ENCODE measurements at places on chromosomes 5 and 9. TPM values are rescaled to one million over a fixed set of nuclear protein-coding genes. Genes with fewer than 3 reads are reported as not detected.

GRCh38 chr9:125545845-125546244 is 161.2 kb downstream of the MAPKAP1 start:
- no peak for DNase-seq

- DNase-seq: no peak
These were observed 14.4 kb downstream of the NINJ1 start for GRCh38 chr9:93119703-93119952.

DNA sequence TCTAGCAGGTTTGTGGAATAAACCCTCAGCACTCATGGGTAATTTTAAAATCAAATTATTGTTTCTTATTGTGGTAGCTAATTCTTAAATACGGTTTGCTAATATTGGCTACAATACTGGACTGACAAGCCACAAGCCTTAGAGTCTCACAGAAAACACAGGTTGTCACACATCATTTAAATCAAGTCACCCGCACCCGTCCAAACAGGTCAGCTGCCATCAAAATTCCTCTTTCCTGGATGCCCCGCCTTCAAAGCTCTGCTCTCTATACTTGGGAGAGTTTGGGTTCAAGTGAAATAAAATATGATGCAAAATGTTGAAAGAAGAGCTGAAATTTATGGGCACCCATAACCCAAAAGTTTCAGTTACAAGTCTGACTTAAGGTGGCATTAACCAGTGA is 12.3 kb upstream of the SUSD1 start:
- no peak for DNase-seq

GRCh38 chr5:107518190-107518589 is 152.5 kb downstream of the EFNA5 start:
- no peak for DNase-seq

GRCh38 chr5:96045888-96046287 is 84.2 kb upstream of the ELL2 start:
- no peak for DNase-seq

- DNase-seq: no peak
These were observed 550.9 kb downstream of the RAB3C start for GRCh38 chr5:59133764-59134261.

DNA sequence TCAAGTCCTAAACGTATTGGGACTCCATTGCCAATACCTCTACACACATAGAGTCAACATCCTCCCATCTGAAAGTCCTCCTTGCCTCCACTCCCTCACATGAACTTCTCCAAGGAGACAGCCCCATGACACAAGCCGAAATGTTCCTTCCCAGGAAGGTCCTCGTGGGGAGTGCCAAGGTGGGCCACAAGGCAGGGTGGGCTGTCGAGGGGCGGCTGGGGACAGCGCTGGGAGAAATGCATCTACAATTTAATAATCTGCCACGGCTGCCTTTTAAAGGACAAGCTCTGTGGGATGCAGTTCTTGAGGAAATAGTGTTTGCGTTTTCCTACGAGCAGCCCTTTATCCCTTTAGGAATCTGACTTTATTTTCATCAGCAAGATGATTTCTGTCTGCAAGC is 138.7 kb downstream of the GABBR2 start:
- DNase-seq: no peak

CHD1 gene
- 108 TPM for total RNA-seq

ACTBL2 gene
- not detected for total RNA-seq

ACOT12 gene
- total RNA-seq: not detected

All from spleen (tissue), 13 donors.